ENCODE measurements at places on chromosomes 7 and 10. TPM values are rescaled to one million over a fixed set of nuclear protein-coding genes. Genes with fewer than 3 reads are reported as not detected.
A peak's percentile ranks its signal among the peaks of the same experiment; 100 is the strongest.

DNA sequence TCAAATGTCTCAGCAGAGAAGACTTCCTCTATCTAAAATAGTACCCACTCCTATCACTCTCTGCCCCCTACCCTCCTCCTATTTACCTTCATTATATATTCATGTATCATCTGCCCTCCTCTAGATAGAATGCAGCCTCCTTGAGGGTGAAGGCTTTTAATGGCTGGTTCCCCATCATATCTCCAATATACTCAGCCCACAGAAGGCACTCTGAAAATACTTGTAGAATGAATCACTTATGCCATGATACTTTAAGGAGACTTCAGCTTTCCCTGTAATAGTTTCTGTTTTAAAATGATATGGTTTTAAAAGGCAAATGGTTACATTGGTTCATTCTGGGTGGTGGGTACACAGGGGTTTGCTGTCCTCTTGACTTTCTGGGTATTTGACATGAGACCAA is 25.3 kb downstream of the GFRA1 start:
- no peaks in the 10 kb centered on the region for H3K27me3 ChIP-seq
- no peaks in the 10 kb centered on the region for H3K4me1 ChIP-seq
- no peak overlapping the region for H3K27ac ChIP-seq
- peak; percentile 20 for DNase-seq
- H3K4me3 ChIP-seq, result no peak overlapping the region

DNA sequence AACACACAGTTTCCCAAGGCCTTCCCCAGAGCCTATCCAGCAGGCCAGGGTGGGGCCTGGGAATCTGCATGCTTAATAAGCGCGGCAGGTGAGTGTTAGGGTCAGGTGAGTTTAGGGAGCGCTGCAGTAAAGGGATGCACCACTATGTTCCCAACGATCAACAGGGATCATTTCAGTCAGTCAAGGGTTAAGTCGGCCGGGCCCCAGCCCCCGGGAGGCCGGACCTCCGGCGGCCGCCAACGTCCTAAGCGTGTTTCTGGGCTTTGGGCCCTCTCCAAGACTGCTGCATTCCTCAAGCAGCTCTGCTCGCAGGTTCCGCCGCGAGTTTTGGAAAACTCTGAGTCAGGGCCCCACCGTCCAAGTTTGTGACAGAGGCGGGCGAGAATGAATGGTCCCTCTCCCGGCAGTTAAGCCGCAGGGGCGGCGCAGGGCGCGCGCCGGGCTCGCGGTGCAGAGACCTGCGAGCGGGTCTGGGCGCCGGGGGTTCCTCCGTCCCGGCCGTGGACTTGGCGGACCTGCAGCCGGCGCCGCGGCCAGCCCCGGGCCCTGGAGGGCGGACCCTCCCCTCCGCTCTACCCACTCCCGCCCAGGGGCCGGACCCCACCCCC is 81.6 kb downstream of the ARHGAP22 start:
- H3K4me1 ChIP-seq, result peaks cover 34% of the 10 kb centered on the region
- H3K27ac ChIP-seq, result peak overlapping the region; percentile 34
- peak; percentile 96 for DNase-seq
- peak overlapping the region; percentile 56 for H3K4me3 ChIP-seq

GRCh38 chr10:12181065-12181775 is 14.5 kb downstream of the NUDT5 start:
- DNase-seq, result peak; percentile 16
- H3K27me3 ChIP-seq, result no peaks in the 10 kb centered on the region
- peaks cover 8% of the 10 kb centered on the region for H3K4me1 ChIP-seq

- no peaks in the 10 kb centered on the region for H3K36me3 ChIP-seq
- no peak overlapping the region for H3K27ac ChIP-seq
- no peak for DNase-seq
- no peaks in the 10 kb centered on the region for H3K27me3 ChIP-seq
These were observed 159.8 kb upstream of the STEAP1 start for GRCh38 chr7:89994483-89994882.

GRCh38 chr7:2982831-2983230 is 60.8 kb downstream of the CARD11 start:
- H3K27ac ChIP-seq, result no peak overlapping the region
- DNase-seq, result no peak
- no peaks in the 10 kb centered on the region for H3K4me1 ChIP-seq

- no peaks in the 10 kb centered on the region for H3K27me3 ChIP-seq
- DNase-seq, result peak; percentile 6
- no peak overlapping the region for H3K27ac ChIP-seq
- no peaks in the 10 kb centered on the region for H3K36me3 ChIP-seq
- no peaks in the 10 kb centered on the region for H3K4me1 ChIP-seq
These were observed 154.6 kb upstream of the TARP start for GRCh38 chr7:38428041-38428440.

Gene SAP25
- total RNA-seq, result 1.4 TPM

- no peaks in the 10 kb centered on the region for H3K27me3 ChIP-seq
- H3K4me1 ChIP-seq, result no peaks in the 10 kb centered on the region
- no peak for DNase-seq
- no peak overlapping the region for H3K27ac ChIP-seq
- no peak overlapping the region for H3K4me3 ChIP-seq
- H3K36me3 ChIP-seq, result no peaks in the 10 kb centered on the region
These were observed 753.4 kb downstream of the NRG3 start for GRCh38 chr10:82628373-82628772.

DNA sequence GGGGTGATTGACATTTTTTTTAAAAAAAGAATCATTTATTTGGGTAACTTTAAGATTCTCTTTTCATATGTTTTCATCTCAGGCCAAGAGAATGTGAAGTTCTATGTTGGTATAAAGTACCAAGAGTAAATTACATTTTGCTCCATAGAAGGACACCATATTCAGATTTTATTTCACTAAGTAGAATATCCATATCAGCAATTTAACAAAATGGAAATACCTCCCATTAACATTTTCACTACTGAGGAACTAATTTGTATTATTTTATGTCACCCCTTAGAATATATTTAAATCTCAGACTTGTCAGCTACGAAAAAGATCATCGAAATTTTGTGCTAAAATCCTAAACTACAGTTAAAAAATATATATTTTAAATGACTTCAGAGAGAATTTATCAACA is 274.3 kb downstream of the SEMA3D start:
- H3K27me3 ChIP-seq, result no peaks in the 10 kb centered on the region
- no peak overlapping the region for H3K4me3 ChIP-seq
- H3K27ac ChIP-seq, result no peak overlapping the region
- H3K4me1 ChIP-seq, result no peaks in the 10 kb centered on the region
